ENCODE measurements at places on chromosomes 1 and 21.

DNA sequence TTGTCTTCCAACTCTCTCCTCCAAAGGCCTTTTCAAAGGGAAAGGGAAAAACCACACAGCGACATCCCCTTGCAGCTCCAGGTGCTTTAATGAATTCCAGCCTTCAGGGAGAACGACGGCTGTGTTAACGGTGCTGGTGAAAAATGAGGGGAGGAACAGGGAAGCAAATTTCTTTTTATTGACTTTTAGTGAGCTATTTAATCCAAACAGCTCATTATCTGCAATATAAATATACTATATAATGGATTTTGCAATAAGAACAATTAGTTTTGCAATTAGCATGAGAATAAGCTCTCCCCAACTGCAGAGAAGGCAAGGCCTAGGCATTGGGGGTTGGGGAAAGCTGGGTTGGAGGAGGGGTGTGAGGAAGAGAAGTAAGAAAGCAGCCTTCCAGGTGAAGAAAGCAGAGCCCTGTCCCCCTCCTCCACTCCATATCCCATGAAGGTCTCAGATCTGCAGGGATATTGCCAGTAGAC lies 159.0 kb upstream of the ZC3H12A start:
- DNase-seq, result no peak

DNA sequence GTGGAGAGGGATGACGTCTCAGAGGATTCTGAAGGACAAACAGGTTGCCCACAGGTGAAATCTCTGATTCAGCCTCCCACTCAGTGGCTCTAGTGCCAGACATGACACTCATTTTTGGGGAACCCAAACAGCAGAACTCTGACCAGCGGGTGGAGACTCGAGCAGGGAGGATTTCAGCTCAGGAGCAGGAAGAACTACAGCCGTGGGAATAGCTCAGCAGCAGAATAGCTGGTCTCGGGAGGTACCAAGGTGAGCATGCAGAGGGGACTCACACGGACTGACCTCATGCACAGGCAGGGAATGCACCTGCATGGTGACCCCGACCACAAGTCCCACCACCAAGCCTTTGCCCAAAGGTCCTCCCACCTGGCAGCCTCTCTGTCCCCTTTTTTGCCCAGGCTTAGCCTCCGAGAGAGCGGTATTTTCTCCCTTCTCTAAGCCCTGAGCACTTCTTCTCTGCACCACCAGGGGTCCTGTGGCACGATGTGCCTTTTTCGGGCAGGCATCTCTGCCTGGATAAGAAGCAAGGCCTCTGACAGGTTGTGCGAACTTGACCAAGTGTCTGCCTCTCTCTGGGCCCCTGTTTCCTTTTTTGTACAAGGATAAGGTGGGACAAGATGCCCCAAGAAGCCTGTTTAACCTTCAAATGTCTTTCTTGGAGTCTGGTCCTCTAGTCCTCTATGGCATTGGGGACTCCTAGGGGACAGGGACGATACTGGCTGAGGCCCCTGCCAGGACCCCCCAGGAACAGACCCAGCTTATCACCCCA lies 8.8 kb upstream of the FGR start:
- no peak for DNase-seq

GRCh38 chr21:38170283-38170682 lies 86.5 kb upstream of the KCNJ15 start:
- no peak for DNase-seq

DNA sequence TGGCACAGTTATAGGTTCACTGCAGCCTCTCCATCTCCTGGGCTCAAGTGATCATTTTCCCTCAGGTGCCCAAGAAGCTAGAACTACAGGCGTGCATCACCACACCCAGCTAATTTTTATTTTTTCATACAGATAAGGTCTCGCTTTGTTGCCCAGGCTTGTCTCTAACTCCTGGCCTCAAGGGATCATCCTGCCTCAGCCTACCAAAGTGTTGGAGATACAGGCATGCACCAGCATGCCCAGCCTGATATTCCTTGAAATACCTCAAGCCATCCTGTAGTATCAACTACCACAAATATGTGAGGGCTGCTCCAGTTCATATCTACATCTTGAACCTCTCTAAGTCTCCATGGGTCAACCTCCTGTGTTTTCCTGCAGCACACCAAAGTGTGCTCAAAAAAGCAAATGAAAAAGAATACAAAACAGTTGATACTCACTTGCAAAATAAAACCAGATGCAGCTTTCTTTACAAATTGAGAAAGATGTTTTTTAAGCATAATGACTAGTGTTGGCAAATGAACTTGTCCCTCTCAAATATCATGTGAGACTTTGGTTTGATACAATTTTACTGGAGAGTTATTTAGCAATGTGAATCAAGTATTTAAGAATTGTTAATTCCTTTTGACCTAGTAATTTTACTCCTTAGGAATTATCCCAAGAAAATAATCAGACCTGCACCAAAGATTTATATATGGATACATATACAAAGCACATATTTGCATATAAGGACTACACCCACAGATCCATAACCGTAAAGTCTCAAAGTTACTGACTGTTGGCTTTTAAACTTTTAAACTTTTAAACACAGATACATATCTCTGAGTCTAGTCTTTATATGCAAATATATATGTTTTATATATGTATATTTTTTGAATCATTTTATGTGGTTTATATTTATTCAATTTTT lies 197.7 kb downstream of the NRIP1 start:
- DNase-seq, result no peak

GRCh38 chr1:109927911-109928321 lies 17.3 kb downstream of the CSF1 start:
- DNase-seq, result no peak

DNA sequence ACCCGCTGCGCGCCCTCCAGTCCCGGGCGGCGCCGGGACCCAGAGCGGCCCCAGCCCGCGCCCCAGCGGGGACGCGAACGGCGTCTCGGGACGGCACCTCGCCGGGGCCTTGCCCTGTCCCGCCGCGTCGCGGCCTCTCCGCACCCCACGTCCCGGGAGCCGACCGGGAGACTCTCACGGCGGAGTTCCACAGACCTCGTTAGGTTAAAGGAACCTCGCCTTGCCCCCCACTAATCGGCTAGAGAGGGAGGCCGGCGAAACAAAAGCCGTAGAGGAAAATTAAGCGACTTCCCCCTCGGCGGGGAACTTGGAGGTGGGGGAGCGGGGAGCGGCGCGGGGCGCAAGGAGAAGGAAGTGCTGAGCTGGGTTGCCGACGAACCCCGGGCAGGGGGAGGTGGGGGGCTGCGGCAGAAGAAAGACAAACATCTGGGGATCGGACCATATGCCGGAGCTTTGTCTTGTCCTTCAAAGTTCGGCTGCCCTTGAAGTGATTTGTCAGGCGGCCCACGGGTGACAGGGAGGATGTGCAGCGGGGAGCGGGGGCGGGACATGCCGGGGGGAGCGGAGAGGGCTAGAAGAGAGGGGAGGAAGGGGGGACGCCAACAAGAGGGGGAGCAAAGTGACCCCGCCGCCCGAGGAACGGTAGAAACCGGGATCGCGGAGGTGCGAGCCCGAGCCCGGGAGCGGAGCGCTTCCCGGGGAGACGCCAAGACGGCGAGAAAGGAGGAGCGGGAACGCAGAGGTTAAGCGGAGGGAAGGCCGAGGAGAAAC lies 120.0 kb upstream of the RRP15 start:
- DNase-seq, result no peak

DNA sequence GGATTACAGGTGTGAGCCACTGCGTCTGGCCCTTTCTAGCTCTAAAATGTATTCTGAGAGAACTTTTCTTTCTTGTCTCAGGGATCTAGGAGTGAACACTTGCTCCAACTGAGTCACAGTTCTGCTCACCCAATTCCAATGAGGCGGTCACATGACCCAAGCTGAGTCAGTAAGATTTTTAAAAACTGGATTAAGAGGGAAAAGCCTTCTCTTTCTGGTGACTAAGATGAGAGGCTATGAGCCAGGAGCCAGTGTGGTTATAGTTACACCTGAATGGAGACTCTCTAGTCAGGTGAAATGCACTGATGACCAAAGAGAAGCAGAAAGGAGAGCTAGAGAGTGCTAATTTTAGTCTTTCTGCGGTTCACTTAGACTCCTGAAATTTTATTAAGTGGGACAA lies 9.5 kb upstream of the DEPDC1 start:
- no peak for DNase-seq
